ENCODE measurements at places on chromosomes 4 and X. TPM values are rescaled to one million over a fixed set of nuclear protein-coding genes. Genes with fewer than 3 reads are reported as not detected.

GRCh38 chr4:35725131-35725530 lies 519.2 kb downstream of the ARAP2 start:
- no peak for DNase-seq

GRCh38 chr4:139027776-139028175 lies 12.2 kb downstream of the NOCT start:
- no peak for DNase-seq

GRCh38 chr4:98027827-98028226 lies 115.4 kb downstream of the STPG2 start:
- no peak for DNase-seq

- DNase-seq, result no peak
These were observed 67.1 kb upstream of the HGFAC start for GRCh38 chr4:3374667-3375066.

GRCh38 chr4:10893395-10893794 lies 208.8 kb upstream of the CLNK start:
- DNase-seq, result no peak

DNA sequence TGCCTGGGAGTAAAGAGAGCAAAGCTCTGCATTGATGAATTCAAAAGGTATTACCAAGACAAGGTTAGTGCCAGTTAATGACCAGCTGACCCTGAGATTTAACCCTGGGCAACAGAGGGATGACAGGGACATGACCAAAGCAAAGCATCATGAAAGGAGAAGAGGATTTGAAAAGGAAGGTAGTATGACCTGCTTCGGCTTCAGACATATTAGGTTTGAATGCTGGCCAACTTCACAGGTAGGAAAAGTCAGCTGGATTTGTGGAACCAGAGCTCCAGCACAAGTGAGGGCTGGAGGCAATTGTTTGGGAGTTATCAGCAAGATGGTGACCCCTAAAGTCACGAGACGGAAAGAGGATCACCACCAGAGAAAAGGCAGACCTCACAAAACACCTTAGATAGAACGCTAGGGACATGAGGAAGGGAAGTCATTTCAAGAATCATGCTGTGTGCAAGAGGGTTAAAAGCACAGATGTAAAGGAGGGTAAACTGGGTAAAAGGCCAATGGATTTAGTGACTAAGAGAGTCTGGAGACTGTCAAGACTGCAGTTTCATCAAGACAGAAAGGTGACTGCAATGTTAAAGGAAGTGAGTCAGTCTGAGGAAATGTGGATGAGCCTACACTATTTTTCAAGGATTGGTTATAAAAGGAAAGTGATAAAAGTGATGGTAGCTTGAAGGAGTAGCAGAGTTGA lies 45.6 kb downstream of the SH3RF1 start:
- no peak for DNase-seq

- no peak for DNase-seq
These were observed 20.1 kb downstream of the SPON2 start for GRCh38 chr4:1152290-1152689.

DNA sequence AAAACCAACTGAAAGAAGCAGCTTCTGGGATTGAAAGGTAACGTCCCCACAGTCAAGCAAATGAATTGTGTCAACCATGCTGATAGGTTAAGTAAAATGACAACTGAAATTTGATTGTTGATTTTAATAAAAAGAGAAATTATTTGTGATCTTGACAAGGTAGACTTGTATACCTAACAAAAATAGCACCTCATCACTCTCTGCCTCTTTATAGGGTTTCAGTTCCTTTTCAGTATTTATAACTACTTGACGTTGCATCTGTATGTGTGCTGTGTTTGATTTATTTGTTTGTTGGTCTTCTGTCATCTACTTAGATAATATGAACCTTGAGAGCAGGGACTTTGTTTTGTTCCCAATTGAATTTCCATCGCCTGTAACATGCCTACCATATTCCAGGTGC lies 7.9 kb upstream of the PPP3CA start:
- no peak for DNase-seq

- peak; percentile 46 for DNase-seq
These were observed 3.7 kb upstream of the MAEA start for GRCh38 chr4:1285790-1286553.

DNA sequence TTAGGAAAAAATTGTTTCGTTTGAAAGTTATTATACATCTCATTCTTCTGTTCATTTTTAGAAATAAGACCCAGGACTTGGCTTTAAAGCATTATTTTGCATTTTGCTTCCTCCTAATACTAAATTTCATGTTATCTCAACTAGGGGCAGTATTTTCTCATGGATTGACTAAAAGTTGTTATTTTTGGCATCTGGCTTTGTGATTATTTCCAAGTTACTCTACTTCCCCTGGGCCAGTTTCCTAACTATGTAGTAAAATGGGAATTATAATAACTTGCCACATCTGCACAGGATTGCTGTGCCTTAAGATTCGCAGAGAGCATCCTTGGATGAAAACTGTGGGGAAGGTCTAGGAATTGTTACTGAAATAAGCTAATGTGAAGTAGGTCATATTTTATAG lies 3.0 kb downstream of the RBPJ start:
- no peak for DNase-seq

DNA sequence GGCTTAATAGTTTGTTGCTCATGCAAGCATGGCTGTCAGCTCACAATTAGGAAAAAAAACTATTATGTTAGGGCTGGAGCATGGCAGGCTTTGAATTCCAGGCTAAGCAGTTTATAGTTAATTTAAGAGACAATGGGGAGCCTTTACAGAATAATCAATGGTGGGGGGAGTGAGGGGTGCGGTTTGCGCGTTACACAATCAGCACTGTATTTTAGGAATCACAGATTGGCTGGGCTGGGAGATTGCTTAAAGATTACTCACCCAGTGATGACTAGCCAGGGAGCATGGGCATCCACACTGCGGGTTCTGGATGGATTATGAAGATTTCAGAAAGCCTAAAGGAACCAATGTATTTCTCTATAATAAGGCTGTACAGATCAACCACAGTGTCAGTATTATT lies 186.6 kb downstream of the SOX3 start:
- no peak for DNase-seq

- no peak for DNase-seq
These were observed 207.0 kb downstream of the NSUN7 start for GRCh38 chr4:40956721-40957255.

DNA sequence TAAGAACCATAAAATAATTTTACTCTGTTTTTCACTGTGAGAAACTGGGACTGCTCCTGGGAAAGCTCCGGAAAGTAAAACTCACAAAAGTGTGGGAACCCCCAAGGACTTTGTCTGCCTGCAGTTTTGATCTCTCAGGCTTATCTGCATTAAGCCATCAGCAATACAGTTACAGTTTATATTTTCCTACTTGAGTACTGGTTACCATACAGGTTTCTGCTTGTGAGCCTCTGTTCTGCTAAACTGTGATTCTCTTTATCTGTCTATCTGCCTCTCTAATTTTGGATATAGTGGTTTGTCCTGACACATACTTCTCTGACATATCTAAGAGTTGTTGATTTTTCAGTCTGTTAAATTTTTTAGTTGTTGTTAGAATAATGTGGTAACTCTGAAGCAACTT lies 11.6 kb downstream of the PABPC4L start:
- DNase-seq, result no peak

DNA sequence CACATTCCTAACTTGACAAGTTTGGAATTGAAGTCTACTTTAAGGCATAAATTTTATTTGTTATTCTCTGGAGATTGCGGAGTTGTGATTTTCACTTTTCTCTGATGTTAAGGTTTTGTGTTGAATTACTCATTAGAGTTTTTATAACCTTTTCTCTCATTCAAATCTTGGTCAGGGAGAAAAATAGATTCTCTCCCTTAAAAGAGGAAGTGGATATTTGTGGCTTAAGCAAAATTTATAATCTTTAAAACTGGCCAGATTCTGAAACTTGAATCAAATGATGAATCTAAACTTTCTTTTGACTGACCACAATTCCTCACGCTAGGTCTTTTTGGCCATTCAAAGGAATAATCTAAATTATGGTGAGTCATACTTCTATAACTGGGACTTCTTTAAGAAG lies 361.4 kb downstream of the TEX13C start:
- no peak for DNase-seq

- DNase-seq, result no peak
These were observed 17.2 kb downstream of the TRMT44 start for GRCh38 chr4:8457646-8458252.

DNA sequence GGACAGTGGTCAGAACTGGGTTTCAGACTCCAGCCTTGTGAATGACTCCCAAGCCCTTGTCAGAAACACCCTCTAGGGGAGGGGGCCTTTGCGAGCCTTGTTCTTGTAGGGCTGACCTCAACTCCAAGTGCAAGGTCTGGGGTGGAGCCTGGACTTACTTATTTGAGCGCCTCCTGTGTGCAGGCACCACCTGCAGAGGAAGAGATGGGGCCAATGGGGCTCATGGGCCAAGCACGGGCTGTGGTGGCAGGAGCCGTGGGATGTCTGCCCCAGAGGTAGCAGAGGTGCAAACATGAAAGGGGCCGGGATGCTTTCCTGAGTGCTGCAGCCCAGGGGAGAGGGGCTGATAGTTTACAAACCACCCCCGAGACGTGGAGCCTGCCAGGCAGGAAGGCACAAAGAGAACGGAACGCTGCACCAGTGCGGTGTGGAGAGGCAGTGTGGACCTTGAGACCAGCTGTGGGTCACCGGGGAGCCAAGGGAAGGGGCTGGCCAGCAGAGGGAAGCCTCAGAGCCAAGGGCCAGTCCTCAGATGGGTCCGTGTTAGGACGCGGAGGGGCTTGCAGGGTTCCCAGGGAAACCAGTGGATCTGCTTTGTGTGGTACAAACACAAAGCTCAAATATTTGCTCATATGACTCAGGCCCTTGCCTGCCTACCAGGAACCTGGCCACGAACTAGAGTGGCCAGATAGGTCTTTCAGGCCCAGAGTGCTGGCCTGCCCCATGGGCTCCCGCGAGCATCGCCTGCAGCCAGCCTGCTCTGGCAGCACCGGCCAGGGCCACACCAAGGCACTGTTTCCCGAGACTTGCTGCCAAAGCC lies 8.7 kb upstream of the TADA2B start:
- DNase-seq, result peak; percentile 76

GRCh38 chrX:68480969-68481368 lies 17.9 kb upstream of the YIPF6 start:
- no peak for DNase-seq

- DNase-seq, result no peak
These were observed 181.5 kb downstream of the SLIT2 start for GRCh38 chr4:20433097-20433705.

- DNase-seq, result no peak
These were observed 424.5 kb downstream of the RPA4 start for GRCh38 chrX:97308171-97308570.

GRCh38 chrX:116272861-116273260 lies 102.3 kb downstream of the AGTR2 start:
- no peak for DNase-seq

DNA sequence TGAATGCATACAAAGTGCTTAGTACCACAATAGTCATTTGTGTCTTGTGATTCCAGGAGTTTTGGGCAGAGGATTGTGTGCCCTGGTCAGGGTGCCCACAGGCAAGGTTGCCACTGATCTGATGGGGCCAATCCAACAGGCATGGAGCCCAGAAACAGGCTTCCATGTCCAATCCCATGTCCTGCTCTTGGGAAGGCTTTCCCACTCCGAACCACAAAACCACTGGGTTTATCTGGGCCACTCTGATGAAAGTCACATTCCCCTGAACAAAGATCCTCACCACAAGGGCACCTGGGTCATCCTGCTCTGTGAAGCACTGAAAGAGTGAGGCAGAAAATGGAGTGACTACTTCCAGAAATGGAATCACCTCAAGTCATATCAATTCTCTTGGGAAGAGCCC lies 96.9 kb downstream of the MAMLD1 start:
- DNase-seq, result no peak

GRCh38 chr4:7430965-7431695 lies 3.6 kb downstream of the PSAPL1 start:
- DNase-seq, result no peak

DNA sequence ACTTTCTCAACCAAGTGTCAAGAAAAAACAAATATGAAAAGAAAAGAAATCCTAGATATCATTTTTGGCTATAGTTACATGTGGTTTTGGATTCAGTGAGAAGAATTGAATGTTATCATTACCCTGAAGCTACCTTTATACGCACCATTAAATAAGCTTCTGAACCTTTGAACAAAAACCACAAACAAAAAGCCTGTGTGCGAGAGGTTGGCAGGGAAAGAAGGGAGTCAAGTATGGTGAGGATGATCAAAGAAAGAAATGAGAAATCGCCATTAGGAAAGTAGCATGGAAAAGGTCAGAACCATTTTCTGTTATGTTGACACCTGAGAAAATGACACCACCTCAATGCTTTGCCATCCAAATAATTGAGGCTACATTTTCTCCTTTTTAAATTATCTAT lies 1.2 kb upstream of the SLC7A11 start:
- no peak for DNase-seq

GRCh38 chr4:61407642-61408618 lies 207.8 kb downstream of the ADGRL3 start:
- DNase-seq, result no peak

- DNase-seq, result no peak
These were observed 132.9 kb upstream of the IGFBP7 start for GRCh38 chr4:57243076-57243475.

DNA sequence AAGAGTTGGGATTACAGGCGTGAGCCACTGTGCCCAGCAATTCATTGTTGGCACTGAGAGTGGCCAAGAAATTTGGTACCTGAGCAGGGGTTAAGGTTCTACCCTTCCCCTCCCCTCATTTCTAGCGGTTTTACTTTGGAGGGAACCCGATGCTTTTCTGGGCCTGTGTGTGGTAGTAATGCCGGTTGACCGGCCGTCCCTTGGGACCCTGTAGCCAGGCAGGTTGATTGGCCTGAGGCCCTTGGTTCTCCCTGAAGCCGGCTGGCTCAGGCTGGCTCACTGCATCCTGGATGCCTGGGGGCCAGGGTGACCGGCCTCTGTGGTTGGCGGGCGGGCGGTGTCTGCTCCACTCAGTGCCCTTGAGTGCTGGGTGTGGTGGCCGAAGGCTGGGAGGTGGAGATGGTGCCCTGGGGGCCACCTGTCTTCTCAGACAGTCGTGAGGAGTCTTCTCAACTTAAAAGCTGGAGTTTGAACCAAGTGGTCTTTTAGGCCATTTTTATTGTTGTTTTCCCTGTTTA lies 45.6 kb downstream of the RGS12 start:
- DNase-seq, result no peak

PTPN13 gene
- 26.7 TPM for total RNA-seq

EFHC2 gene
- total RNA-seq, result 2.1 TPM

WDFY3 gene
- 55.0 TPM for total RNA-seq

OR13H1 gene
- not detected for total RNA-seq

TMEM154 gene
- under 0.01 TPM for total RNA-seq

ZNF518B gene
- total RNA-seq, result 17.1 TPM

MAGEC1 gene
- total RNA-seq, result not detected

ZAR1 gene
- not detected for total RNA-seq

YTHDC1 gene
- total RNA-seq, result 63.3 TPM

MAGEA9B gene
- not detected for total RNA-seq

HS3ST1 gene
- total RNA-seq, result 0.78 TPM

CENPVL2 gene
- total RNA-seq, result not detected

RTL3 gene
- total RNA-seq, result not detected

FAM133A gene
- total RNA-seq, result not detected

DDIT4L gene
- not detected for total RNA-seq
